Activated naive CD8-positive, alpha-beta T cell treated with anti-CD3 and anti-CD28 coated beads, Interleukin-2, amount 10 ng/mL, durations not matched to agents 7 days and 5 days (primary cell): ENCODE measurements at places on chromosomes 5 and 9.

DNA sequence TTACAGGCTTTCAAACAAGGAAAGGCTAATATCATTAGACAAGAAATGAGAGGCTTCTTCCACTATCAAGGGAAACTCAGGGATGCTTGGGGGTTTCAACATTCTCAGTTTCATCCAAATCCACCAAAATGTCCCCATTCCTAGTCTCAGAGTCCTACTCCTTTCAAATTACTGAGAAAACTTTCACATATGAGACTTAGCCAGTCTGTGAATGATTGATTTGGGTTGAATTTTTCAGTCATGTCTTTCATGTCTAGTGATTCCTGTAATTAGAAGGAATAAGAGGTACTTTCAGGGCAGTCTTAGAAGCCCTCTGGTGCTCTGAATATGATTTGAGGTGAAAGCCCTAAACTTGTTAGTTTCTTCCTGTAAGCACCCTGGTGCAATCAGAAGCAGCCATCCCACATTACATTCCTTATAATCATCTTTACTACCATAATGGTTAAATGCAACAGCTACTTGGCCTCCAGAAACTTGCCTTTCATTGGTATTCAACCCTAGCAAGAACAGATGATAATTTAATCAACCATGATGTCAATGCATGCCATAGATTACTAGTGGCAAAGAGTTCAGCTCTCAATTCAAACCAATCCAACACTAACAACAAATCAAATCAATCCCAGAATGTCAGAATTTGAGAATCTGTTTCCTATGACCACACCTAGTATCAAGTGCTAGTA is 50.7 kb upstream of the RIC1 start:
- no peak for DNase-seq

GRCh38 chr9:127550282-127550681 is 61.8 kb upstream of the STXBP1 start:
- DNase-seq, result no peak

DNA sequence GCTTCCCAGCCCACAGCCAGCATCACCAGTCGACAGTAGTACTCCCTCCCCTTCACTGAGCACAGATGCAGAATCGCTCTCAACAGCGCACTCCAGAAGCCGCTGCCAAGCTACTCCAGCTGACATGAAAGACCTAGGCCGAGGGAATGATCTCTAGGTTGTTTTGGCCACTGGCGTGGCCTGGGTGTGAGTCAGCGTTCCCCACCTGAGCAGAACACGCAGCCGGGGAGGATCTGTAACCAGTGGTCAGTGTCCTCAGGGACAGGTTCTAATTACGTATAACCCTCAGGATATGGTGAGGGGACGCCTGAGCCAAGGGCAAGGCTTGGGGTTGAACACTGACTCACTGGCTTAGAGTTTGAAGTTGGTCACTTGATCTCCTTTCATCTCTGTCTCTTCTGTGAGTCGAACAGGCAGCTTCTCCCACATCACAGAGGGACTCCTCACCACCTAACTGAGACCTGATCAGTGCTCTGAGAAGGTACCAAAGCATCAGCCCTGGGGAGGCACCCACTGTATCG is 76.9 kb upstream of the IL17B start:
- DNase-seq, result no peak

DNA sequence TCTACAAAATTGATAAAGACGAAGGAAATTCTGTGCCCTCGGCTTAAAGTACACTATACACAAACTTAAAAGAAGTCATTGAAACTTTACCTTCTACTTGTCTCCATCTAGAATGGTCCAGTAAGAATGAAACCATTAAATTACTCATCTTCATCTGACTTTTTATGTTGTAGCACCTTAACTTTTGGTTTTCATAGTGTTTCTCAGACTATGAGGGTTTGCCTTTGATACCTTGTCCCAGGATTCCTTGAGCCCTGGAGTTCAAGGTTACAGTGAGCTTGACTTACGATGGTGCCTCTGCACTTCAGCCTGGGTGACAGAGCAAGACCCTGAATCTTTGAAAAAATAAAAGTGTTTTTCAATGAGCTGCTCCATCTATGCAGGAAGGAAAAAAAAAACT is 132.2 kb downstream of the CDC42SE2 start:
- no peak for DNase-seq

DNA sequence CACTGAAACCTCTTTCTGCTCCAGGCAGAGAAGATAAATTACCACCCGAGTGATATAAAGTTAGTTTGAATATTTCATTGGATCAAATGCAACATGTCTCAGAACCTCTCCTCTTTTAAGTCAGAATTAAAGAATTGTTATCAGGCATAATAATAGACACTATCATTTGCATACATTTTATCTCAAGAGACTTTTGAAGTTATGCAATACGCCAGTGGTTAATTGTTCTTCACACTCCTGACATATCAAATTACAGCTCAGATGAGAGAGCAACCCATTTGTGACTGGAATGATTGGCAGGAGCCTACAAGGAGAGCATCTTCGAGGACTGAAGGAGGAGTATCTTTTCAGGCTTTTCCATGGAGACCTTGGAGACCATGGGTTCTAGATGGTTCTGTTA is 452.2 kb downstream of the KDM4C start:
- DNase-seq, result no peak

- no peak for DNase-seq
Measured at GRCh38 chr9:36924071-36924470, 110.0 kb downstream of the PAX5 start.

GRCh38 chr5:91111473-91112238 is 271.5 kb downstream of the ARRDC3 start:
- no peak for DNase-seq

- DNase-seq, result no peak
Measured at GRCh38 chr5:41815663-41816229, 54.5 kb downstream of the OXCT1 start.

DNA sequence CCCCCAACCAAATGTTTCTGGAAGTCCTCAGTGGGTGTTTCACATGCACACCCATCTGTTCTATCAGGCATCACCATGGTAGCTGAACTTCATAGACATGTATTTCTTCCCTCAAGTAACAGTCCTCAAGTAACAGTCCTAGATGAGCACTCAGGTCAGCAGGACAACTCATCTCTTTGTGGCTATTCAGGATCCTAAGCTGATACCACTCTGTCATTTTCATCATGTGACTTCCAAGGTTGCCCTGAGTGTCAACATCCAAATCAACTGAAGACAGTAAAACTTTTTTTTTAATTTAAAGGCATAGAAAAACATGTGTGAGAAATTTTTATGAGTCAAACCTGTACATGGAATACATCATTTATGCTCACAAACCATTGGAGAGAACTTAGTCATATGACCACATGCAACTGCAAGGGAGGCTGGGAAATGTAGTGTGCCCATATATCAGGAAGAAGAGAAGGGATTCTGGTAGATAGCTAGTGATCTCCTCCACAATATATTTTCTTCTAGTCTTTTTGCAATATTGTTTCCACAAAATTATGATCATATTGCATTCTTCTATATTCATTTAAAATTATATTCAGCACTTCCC is 64.2 kb upstream of the FST start:
- DNase-seq, result no peak

GRCh38 chr5:111254613-111255012 is 30.4 kb downstream of the CAMK4 start:
- DNase-seq, result no peak

DNA sequence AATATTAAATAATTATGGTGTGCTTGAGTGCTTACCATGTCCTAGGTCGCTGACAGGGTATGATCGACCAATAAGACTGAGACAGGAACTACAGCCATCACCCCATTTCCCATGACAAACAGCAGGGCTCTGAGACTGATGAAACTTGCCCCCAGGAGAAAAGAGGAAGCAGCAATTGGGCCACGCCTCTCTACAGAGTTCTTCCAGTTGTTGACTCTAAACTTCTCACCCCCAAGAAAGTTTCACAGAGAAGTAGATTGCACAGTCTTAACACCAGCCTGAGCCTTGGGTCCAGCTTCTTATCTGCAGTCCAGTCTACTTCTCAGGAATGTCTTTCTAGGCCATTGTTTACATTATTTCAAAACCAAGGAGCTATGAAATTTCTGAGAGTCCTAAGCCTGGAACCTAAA is 182.2 kb upstream of the ANKRD55 start:
- DNase-seq, result no peak

DNA sequence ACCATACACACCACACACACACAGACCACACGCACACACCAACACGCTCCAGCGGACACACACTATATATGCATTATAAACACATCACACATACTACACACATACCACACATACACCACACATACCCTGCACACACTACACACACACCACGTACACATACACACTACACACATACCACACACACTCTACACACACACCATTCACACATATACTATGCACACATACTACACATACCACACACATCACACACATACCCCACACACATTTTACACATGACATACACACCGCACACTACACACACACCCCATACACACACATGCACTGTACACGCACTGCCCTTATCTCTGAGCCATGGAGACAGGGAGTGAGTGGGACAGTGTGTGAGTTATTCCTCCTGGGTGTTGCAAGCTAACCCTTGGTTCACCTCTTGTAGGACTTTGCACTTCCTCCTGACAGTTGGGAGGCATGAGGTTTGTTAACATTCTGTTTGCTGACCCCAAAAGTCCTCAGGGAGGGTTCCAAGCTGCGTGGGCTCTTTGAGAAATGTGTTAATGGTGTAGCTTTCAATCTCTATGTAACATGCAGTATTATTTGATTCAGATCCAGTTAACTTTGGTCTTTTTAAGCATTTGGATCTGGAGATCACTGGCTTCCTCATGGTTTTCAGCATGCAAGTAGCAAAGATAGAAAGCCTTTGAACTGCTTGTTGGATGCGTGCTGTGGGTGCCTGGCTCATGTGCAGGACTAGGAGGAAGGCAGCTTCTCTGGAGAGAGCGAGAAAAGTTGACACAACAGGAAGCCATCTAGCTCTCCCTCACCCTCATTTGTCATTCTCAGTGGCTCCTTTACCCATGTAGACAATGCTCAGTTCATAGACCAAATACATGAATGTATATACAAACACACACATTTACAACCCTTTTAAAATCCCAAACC is 13.7 kb downstream of the IL31RA start:
- no peak for DNase-seq

DNA sequence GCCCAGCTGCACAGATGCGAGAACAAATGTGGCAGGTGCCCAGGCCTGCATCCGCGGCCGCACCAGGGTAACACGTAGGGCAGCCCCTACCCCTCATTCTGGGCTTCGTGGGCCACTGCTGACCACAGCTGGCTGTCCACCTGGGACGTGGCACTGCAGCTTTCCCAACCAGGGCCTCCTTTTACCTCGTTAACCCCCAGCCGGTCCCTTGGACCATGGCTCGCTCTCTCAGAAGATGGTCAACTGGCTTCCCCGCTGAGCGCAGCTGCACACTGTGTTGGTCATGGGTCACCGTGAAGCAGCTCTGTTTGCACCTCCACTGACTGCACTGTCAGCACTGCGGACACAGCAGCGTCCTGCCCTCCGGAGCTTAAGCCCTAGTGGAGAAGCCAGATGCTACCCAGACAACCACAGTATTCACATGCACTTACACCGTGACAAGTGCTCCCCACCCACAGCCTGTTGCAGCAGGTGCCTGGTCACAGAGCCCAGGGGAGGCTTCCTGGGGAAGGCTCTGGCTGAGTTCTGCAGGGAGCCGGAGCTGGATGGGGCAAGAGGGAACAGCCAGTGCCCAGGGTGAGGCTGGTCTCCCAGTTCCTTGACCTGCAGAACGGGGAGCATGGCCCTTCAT is 10.5 kb upstream of the PLEKHG4B start:
- no peak for DNase-seq

- no peak for DNase-seq
Measured at GRCh38 chr9:37229455-37229854, 109.1 kb downstream of the ZCCHC7 start.

- no peak for DNase-seq
Measured at GRCh38 chr5:51381761-51382474, 1.3 kb upstream of the ISL1 start.

GRCh38 chr5:127959152-127959764 is 124.3 kb upstream of the SLC12A2 start:
- DNase-seq, result no peak

GRCh38 chr9:129669141-129669718 is 3.8 kb downstream of the PRRX2 start:
- DNase-seq, result no peak

DNA sequence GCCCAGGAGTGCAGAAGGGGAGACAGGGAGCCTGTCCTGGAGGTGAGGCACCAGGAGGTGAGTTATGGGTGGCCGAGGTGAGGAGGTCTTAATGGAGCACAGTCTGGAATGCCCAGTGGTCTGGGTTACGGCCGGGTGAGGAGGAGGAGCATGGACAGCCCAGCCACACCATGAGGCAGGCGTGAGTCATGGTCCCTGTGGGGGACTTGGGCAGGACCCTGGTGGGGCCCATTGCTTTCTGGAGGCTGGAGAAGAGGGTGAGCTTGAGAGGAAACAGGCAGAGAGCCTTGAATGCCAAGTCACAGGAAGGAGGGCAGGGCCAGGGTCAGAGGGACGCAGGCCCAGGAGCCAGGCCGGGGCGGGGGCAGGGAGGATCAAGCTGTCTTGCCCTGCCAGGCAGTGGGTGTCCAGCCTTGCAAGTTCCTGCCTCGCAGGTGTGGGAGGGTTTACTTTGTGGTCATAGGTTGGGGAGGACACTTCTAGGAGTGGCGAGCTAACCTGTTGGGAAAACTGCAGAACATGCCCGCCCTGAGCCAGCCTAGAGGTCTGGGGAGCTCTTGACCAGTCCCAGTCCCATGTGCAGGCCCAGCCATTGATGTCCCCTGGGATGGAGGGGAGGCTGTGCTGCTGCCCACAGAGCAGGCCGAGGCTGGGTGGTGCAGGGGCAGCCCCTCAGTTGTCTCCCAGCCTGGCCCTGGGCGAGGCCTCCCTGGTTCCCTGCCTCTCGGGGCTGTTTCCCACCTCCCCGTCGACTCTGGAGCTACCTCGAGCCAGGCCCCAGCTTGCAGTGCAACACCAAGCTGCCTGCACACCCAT is 2.8 kb downstream of the CACNA1B start:
- no peak for DNase-seq

GRCh38 chr5:120241400-120241799 is 222.7 kb upstream of the PRR16 start:
- DNase-seq, result no peak

DNA sequence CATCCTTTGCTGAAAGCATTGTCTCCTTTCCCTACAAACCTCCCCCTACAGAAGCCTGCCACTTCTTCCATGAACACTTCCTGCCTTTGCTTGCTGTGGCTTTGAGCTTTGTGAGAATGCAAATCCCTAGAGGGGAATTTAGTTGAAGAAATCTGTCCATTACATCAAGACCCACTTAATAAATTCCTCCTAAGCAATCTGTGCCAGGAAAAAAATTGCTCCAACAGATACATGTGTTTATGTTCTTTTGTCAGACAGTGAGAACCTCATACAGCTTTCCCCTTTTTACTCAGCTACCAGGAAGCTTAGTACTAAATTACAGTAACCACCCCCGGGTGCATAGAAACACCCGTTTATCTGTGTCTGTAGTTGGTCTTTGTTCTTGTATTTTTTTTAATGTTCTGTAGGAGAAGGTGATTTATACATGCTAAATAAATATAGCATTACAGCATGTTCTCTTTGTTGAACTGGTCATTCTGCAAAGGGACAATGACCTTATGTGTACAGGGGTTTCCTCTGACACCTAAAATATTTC is 43.9 kb downstream of the SH3TC2 start:
- no peak for DNase-seq

- no peak for DNase-seq
Measured at GRCh38 chr5:56037531-56038010, 42.8 kb upstream of the IL6ST start.
